ENCODE measurements at places on chromosomes 7 and 10. TPM values are rescaled to one million over a fixed set of nuclear protein-coding genes. Genes with fewer than 3 reads are reported as not detected.

DNA sequence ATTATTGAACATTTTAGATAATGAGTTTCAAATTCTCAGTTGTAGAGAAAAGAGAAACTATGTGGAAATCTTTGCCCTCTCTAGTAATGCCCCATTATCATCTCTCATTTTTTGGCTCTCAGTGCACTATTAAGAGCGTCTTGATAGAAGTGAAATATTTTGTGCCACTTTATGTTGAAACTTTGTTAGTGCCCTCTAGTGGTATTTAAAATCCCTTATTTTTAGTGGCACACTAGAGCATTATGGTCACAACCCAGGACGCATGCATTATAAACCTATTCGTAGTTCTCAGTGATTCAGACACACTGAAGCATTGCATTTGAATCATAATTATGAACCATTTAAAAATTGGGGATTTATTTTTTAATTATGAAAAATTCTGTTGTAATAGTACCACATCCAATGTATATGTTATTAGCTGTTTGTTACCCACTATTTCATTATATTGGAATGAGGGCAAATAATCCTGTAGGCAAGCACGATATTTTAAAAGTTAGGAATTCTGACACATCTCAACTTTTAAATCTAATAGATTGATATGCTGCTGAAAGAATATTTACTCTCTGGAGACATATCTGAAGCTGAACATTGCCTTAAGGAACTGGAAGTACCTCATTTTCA is 21.9 kb downstream of the PDCD4 start:
- DNase-seq: no peak

DNA sequence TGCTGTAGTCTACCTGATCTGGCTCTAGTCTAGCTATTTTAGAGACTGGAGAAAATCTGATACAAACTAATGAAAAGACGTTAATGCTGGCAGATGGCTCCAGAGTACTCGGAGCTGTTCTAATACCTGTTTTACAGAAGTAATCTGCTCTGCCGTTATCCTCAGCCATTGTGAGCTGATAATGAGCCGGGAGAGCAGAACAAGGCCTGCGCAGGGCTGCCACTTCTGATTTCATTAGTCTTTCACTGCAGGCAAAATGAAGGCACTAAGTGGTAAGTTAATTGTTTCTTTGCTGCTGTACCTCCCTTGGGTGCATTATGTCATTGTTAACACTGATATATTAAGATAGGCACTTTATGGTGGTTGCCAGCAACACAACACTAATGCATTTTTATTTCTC is 456.4 kb upstream of the PFKP start:
- no peak for DNase-seq

DNA sequence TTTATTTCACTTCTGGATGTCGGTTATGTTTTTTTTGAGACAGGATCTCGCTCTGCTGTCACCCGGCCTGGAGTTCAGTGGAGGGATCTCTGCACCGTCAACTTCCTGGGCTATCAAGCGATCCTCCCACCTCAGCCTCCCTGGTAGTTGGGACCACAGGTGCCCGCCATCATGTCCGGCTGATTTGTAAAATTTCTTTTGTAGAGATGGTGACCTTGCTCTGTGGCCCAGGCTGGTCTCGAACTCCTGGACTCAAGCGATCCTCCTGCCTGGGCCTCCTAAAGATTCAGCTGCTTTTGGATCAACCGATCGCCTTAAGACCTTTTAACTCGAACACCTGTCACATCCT is 606 bp upstream of the RABGEF1 start:
- no peak for DNase-seq

Gene IFIT3
- total RNA-seq: 16.9 TPM

Gene ZSWIM8
- 56.1 TPM for total RNA-seq

DNA sequence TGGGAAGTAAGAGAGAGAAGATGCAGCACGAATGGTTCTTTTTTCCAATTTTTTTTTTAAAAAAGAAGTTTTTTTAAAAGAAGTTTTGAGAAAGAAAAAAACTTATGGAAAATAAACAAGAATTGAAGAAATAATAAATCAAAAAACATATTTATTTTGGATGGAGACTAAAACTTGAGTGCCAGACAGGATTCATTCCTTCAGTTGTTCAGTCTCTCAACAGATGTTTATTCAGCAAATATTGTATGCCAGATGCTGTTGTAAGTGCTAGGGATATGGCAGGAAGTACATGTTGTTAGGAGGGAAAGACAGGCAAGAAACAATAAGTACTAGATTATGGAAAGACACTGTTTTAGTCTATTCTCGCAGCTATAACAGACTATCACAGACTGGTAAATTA is 750.7 kb upstream of the PHF14 start:
- no peak for DNase-seq

DNA sequence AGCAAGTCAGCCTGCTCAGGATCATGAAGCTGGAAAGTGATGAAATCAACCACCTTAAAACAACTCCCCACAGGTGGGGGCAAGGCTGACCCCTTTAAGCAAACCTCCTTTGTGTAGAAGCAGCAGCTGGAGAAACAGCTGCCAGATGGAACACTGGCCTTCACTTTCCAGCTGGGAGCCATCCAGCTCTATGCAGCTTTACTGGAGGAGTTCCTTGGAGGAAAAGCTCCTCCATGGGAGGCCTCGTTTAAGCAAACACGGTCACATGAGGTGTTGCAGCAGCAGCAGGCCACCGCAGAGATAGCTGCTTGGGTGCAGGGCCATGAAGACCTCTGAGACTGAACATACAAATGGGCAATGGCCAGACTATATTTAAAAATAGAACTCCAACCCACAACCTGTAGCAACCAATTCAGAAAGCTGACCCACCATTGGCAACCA is 13.0 kb upstream of the DLG5 start:
- DNase-seq: peak; percentile 86

Gene SAMD9L
- total RNA-seq: 6.7 TPM

DNA sequence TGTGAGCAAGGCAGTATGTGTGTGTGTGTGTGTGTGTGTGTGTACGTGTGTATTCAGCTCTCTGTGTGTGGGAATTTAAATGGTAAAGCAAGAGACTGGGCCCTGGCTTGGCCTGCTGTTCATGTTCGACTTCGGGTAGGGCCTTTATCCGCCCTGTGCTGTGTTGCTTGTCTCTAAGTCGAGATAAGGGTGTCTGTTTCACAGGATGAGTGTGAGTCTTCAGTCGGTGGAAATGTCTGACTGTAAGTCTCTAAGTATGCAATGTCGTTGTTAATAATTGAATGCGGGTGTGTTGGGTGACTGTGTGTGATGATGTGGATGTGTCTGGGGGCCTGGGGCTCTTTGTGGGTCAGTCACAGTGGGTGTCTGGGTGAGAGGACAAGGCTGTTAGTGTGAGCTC is 34.8 kb downstream of the HIF1AN start:
- DNase-seq: no peak

Gene NAPEPLD
- 19.7 TPM for total RNA-seq

DNA sequence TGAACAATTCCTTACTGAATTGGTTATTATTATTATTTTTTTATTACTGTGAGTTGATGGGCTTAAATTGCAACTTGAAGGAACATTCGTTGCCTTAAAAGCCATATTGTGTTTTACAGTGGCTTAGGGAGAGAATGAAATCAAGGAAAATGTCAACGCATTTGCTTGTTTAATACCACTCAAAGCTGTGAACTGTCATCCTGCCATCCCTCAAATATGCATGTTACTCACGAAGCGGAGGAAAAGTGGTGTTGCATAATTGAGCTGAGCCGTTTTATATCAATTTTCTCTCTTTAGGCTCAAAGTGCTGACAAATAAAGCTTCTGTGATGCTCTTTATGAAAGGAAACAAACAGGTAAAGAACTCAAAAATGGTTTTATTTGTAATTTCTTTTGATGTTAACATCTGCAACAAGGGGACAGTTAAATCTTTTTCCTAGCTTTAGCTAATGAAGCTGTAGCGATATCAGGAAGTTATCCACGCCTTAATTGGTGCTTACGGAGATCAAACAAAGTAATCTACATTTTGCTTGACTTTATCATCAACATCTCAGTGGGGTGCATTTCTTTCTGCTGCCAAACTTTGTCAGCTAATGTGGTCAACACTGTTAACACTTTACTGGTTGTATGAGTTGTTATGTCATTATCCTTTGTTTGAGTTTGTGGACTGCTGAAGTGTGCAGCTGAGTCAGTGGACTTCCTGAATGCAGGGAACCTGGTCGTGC is 33.1 kb downstream of the GLRX3 start:
- DNase-seq: no peak

- DNase-seq: no peak
Measured at GRCh38 chr7:95534796-95535195, 49.1 kb downstream of the ASB4 start.

DNA sequence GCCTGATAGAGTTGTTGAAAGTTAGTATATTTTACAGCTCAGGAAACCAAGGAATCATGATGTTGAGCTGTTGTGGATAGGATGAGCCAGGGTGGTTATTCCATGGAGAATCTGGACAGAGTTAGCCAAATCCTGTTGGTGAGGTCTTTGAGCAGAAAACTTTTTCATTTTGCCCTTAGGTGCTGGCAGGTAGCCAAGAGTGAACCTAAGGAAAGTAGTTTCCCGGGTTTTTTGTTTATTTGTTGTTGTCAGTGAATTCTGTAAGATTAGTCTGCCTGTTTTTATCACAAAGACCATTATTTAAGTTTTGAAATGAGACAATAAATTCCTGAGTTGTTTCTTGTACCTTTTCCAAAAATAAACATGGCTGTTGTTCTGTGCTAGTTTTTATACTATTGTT is 61.0 kb downstream of the GALNT11 start:
- DNase-seq: no peak

DNA sequence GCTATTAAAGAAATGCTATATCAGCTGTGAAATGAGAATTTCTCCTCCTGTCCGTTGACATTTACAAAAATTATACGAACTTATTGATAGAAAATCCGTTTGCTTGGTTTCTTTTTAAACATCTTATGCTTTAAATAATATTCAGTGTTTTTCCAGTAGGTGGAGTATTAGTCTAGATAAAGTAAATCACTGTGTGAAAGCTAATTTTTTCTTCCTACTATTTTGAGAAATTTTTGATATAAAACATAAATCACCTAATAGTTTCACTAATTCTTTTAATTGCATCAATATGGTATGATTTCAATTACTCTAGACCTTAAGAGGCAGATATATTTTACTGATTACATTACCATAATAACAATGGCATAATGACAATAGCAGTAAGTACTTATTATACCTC is 335.2 kb upstream of the C7orf33 start:
- no peak for DNase-seq

- DNase-seq: no peak
Measured at GRCh38 chr7:127089146-127089545, 163.6 kb downstream of the GRM8 start.

DNA sequence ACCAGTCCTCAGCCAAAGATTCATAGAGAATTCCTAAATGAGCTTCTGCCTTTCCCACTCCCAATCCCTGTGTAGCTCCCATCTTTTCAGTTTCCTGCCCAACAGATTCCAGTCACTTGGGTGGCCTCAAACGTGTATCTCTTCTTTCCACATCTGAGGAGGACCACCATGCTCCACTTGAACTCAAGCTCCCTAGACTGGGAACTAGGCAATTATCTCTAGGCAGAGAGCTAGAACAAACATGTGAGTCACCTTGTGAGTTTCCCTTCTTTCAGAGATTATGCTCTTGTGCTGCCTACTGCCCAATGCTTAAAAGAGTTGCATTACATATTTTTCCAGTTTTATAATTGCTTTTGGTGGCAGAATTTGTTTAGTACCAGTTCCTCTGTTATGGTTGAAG is 178.0 kb downstream of the MDFIC start:
- no peak for DNase-seq

DNA sequence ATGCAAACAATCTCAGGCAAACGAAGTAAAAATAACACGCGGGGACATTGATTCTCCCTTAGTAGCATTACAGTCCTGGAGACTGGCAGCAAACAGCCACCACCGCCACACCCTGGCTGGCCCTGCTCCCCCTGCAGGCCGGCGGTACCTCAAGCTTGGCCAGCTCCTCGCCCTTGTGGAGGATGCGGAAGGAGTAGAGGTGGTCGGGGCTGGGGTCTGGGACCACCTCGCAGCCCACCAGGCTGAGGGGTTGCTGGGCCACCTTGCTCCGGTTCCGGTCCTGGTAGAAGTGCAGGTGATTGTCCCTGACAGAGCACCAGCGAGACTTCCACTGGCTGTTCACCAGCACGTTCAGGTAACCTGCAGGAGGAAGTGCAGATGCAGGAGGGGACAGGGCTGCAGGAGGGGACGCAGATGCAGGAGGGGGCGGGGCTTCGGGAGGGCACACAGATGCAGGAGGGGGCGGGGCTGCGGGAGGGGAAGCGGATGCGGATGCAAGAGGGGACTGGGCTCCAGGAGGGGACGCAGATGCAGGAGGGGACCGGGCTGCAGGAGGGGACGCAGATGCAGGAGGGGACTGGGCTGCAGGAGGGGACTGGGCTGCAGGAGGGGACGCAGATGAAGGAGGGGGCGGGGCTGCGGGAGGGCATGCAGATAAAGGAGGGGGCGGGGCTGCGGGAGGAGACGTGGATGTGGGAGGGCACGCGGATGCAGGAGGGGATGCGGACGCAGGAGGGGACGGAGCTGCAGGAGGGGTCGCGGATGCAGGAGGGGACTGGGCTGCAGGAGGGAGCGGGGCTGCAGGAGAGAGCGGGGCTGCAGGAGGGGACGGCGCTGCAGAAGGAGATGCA is 65.7 kb downstream of the VWA2 start:
- peak; percentile 30 for DNase-seq

DNA sequence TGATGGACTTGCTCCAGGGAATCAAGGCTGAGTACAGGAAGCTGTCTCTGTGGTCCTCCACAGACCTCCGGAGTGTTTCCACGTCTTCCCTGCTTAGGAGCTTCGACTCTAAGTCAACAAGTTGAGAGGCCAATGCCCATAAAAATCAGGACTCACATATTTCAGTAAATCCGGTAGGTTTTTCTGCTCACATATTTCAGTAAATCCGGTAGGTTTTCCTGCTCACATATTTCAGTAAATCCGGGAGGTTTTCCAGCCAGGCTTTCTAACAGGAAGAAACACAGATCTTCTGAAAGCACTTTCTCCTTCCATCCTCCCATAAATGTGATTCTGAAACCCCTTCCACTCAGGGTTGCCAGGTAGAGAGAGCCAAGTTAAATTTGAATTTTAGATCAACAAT is 340.1 kb upstream of the SHH start:
- DNase-seq: no peak

Gene SORCS1
- total RNA-seq: 1.3 TPM

Gene PHKG1
- total RNA-seq: 1.8 TPM

DNA sequence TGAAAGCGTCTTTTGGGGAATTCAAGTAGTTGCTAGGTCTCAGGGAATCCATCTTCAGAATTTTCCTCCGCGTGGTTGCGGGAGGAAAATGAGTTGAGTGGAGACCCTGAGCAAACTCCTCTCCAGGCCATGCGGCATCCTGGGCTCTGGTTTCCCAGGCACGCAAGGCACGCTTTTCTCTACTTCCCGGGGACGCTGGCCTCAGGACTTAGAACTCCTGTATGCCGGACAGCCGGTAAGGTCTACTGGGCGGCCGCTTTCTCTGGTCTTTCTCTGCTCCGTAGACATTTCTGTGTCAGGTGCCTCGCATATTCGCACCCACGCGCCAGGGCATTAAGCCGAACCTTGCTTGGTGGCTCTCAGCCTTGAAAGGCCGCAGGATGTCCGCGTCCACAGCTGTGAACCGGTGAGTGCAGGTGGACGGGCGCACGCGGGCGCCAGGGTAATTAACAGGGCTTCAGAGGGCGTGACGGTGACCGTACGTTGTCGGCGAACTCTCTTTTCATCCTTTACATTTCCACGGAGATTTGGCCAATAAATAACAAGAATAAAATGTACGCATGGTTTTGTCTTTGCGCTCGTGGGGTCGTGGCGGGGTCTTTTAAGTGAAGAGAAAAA is 992 bp upstream of the RBM20 start:
- DNase-seq: no peak

Gene CHN2
- 22.9 TPM for total RNA-seq

- DNase-seq: peak; percentile 20
Measured at GRCh38 chr7:140506788-140507464, 27.6 kb upstream of the MKRN1 start.

GRCh38 chr7:116395141-116395791 is 104.3 kb upstream of the CAV2 start:
- no peak for DNase-seq

All from ovary (tissue), 10 donors.